SJSA1 (cell line): ENCODE measurements at places on chromosomes 11 and 22. TPM values are rescaled to one million over a fixed set of nuclear protein-coding genes. Genes with fewer than 3 reads are reported as not detected.
A peak's percentile ranks its signal among the peaks of the same experiment; 100 is the strongest.

Gene ELMOD1
- 0.03 TPM in 1 of 2 replicates, not detected in the other for total RNA-seq

Gene OR52K1
- total RNA-seq = not detected in 2 replicates

Gene ZP1
- not detected in 2 replicates for total RNA-seq

Gene KCTD14
- total RNA-seq = 2.3 and 7.7 TPM in 2 replicates

DNA sequence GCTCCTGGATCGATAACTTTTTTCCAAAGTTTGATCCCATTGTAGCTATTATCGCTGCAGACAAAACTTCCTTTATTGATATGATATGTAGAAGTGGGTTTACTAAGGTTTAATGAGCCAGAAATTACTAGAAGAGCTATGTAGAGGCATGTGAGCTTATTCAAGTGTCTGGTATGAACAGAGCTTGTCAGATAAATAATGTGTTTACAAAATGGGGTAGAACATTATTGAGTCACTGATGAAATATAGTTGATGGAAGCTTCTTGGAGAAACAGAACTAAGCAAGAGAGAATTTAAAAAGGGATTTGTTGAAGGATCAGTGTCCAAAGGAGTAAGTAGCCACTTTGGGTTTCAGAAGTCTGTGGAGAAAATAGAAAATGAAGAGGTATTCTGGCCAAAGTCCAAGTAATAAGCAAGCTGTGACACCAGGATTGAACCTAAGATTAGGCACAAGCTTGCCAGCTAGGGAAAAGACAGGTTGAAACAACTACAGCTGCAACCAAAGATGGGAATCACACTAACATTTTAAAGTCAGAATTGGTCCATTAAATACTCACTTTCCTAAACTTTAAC lies 104.3 kb downstream of the MAML2 start:
- peak; percentile 26 for DNase-seq

DNA sequence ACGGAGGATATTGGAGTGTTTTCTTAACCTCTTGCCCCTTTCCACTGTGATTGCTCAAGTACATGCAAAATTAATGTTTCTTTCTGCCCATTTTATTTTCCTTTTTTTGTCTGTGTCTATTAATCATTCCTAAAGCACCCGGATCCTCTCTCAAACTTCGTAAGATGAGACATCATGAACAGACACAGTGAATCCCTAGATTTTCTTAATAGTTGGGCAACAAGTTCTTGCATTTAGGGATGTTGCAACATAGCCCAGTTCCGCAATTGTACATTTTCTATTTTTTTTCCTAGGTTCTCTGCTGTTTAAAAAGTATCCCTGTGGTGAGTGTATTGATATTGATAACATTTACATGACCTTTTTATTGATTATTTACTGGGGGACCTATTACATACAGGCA lies 2.9 kb downstream of the FAM111A start:
- no peak for DNase-seq

- no peak for DNase-seq
Observed at GRCh38 chr22:17806437-17806836, 32.2 kb upstream of the BID start.

DNA sequence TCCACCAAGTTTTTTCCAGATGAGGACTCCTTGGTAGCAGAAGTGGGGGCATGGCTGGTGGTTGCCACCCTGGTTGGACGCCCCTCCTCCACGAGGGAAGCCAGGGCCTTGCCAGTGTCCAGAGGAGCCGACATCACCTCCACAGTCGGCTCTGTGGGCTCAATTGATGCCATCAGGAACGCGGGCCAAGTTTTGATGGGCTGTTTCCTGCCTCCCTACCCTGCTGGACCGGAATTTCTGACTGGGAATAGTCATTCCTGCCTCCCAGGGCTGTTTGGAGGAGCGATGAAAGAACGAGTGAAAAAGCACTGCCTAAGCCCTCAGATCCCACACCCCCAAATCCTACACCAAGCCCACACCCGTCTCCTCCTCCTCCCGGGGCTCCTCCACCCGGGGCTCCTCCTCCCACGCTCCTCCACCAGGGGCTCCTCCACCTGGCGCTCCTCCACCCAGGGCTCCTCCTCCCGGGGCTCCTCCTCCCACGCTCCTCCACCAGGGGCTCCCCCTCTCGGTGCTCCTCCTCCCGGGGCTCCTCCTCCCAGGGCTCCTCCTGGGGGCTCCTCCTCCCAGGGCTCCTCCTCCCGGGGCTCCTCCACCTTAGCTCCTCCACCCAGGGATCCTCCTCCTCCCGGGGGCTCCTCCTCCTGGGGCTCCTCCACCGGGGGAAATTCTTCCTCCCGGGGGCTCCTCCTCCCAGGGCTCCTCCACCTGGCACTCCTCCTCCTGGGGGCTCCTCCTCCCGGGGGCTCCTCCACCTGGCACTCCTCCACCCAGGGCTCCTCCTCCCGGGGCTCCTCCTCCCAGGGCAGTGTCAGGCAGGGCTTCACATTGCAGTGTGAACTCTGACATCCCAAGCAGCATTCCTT lies 10.0 kb upstream of the PRR5 start:
- no peak for DNase-seq

GRCh38 chr11:1877211-1878136 lies 14.2 kb downstream of the PRR33 start:
- DNase-seq = no peak

GRCh38 chr11:71078482-71078881 lies 173.9 kb downstream of the SHANK2 start:
- peak; percentile 71 for DNase-seq
